ENCODE measurements at places on chromosomes 2 and 18.

GRCh38 chr18:74290794-74291471, 830 bp downstream of the CYB5A start:
- no peak for DNase-seq

DNA sequence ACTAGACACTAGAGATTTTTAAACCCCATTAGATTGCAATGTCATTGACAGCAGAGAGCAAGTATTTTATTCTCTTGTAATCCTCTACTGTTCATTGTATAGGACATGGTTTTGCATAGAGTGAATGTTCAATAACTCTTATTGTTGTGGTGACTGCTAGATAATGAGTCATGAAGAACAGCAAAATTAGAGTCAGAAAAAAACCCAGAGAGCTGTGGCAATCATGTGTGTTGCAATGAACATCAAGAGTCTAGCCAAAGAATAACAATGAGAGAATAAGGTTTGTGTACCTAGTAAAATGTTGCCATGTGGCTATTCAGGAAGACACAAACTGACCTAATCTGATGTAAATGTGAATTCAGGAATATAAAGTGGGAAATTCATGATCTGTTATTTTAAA, 684.0 kb downstream of the DSC3 start:
- no peak for DNase-seq

GRCh38 chr18:58496231-58496630, 132.7 kb downstream of the ALPK2 start:
- no peak for DNase-seq

GRCh38 chr2:69755862-69756467, 14.0 kb downstream of the ANXA4 start:
- no peak for DNase-seq

DNA sequence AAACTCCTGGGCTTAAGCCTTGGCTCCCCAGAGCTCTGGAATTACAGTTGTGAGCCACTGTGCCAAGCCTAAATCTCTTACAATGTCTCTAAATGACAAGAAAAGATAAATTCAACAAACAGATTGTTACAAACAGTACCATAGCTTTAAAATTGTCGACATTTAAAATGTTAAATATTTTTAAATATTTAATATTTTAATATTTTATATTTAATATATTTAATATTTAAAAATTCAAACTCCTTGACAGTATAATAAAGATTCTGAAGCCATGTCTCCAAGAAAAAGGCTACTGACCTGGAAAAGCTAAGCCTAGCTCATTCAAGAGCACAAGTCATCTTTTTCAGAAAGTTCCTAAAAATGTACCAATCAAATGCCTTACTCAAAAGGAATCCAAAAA, 75.3 kb downstream of the INPP5D start:
- DNase-seq, result no peak

- no peak for DNase-seq
Measured at GRCh38 chr2:119196301-119197125, 27.1 kb upstream of the STEAP3 start.

DNA sequence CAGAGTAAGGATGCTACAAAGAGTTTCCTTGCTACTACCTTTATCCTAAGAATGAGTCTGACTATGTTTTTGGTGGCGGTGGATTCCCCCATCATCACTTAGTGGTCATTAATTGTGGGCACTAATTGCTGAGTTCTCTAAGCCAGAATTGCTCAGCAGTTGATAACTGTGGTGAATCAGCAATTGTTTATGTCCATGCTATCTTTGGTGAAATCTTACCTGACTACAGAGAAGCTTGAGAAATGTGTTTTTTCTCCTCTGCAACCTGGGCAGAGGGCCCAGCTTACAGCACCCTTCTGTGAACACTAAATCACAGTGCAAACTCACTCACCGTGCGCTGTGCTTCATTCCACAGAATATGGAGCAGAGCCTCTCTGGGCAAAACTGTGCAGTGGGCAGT, 683.6 kb downstream of the CNTNAP5 start:
- DNase-seq, result no peak

- no peak for DNase-seq
Measured at GRCh38 chr18:10739152-10739551, 213.3 kb downstream of the NAPG start.

- no peak for DNase-seq
Measured at GRCh38 chr2:222320436-222321395, 21.9 kb upstream of the PAX3 start.

DNA sequence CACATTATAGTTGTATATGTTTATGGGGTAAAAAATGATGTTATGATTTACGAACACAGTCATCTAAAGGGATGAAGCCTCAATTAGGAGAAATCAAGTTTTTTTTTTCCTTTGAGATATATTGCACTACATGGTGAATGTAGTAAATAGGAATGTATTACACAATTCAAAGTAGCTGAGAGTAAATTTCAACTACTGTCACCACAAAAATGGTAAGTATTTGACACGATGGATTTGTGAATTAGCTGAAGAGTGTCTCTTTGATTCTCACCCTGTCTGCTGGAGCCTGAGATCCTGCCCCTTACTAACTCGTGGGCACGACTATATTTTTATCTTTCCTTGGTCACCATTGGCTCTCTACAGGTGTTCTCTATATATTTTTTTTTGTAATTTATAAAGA, 540.4 kb upstream of the DSEL start:
- DNase-seq, result no peak

- DNase-seq, result no peak
Measured at GRCh38 chr2:121490584-121491133, 40.0 kb upstream of the RNU4ATAC start.

DNA sequence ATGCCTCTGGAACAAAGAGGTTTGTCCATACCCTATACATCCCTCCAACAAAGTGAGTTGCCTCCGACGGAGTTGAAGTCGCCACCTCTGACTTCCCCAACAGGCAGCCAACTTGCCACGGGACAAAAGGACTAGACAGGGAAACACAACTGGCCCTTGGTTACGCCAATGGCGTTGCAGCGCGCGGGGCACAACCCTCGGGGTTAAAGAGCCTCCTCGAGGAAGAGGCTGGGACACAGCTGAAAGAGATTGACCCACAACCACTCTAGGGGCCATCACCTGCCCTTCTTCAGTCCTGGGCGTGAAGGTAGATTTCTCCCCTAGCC, 545 bp downstream of the GTF3C2 start:
- DNase-seq, result no peak

DNA sequence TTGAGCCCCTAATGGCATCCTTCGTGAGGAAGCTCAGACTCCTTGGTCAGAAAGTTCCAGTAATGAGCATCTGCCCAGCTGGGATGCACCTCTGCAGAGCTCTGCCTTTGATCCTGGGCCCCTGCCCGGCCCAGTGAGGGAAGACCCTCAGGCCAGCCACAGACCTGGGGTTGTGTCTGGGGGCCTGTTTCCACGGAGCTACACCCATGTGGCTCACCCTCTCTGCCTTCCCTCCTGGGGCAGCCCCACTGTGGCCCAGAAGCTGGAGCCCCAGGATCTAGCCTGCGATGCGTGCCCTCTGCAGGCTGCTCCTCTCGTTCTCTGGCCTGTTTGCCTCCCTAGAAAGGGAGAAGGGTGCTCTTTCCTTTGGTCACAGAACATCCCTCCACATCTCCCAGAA, 9.8 kb downstream of the KCNF1 start:
- no peak for DNase-seq

DNA sequence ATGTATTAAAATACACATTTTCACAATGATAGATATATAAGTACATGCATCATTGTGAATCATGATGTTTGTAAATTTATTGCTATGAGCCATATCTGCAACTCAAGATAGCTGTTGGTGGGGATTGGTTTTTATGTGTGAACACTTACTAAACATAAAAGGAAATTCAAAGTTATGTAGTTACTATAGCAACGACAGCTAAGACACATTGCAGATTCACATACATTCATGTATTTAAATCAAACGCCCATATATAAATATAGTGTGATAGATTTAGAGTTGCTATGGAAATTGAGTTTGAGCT, 65.6 kb downstream of the MAPRE2 start:
- no peak for DNase-seq

DNA sequence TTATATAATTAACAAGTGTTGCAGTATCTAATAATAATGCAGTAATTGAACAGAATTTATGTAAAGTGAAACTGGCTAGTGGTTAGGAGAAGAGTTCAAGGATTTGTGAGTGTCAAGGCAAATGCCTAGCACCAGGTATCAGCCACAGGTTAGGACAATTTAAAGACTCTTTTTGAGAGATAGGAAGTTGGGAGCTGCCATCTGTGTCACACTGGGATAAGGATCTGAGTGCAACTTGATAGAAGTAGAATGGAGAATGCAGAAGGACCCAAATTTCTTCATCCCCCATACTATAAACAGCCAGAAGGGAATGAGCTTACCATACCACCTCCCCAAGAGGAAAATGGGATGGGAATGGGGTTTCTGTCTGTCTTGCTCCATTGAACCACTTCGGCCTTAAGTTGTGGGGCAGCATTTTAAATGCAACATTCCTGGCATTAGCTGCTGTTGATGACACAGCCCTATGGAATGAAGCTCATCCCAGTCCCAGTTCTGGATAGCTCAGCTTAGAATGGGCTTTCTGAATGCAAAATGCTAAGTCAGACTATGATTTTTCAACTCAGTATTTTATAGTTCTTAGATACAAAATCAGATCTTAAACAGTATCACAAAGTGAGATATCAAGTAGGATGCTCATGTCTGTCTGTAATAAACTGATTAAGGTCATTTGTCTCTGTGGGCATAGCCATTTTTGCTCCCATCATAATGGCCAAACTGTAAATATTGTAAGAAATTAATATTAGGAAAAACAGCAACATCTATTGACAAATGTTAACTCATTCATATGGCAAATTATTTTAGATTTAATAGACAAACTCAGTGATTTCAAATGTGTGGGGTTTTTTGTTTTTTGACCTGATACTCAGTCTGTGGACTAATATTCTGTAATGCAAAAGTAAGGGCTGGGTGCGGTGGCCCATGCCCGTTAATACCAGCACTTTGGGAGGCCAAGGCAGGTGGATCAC, 44.0 kb downstream of the GPR155 start:
- DNase-seq, result no peak

GRCh38 chr18:63820694-63821093, 45.5 kb downstream of the SERPINB7 start:
- DNase-seq, result no peak
